Cardiac septum (tissue), 1 donor: ENCODE measurements at places on chromosomes 3 and 15. TPM values are rescaled to one million over a fixed set of nuclear protein-coding genes. Genes with fewer than 3 reads are reported as not detected.

DNA sequence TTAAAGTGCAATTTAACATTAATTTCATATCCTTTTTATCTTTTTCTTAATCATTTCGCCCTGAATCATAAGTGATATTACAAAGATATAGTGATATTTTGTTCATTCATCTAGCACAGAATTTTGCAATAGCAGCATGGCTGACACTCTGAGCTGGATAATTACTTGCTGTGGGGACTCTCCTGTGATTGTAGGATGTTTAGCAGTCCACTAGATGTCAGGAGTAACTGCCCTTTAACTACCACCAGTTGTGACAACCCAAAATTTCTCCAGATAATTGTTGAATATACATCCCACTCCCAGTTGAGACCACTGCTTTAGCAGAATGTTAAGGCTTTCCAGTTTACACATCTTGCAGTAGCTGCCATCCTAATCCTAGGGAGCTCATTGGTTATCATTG is 196.8 kb upstream of the MBNL1 start:
- DNase-seq, result no peak

- DNase-seq, result no peak
These were observed 14.2 kb downstream of the ATXN7 start for GRCh38 chr3:63877737-63878393.

The USP8 gene
- total RNA-seq, result 41.3 TPM

The RPL29 gene
- 466 TPM for total RNA-seq

The CCR9 gene
- total RNA-seq, result not detected

- no peak for DNase-seq
These were observed 70.8 kb upstream of the ZBTB20 start for GRCh38 chr3:115217678-115218451.

DNA sequence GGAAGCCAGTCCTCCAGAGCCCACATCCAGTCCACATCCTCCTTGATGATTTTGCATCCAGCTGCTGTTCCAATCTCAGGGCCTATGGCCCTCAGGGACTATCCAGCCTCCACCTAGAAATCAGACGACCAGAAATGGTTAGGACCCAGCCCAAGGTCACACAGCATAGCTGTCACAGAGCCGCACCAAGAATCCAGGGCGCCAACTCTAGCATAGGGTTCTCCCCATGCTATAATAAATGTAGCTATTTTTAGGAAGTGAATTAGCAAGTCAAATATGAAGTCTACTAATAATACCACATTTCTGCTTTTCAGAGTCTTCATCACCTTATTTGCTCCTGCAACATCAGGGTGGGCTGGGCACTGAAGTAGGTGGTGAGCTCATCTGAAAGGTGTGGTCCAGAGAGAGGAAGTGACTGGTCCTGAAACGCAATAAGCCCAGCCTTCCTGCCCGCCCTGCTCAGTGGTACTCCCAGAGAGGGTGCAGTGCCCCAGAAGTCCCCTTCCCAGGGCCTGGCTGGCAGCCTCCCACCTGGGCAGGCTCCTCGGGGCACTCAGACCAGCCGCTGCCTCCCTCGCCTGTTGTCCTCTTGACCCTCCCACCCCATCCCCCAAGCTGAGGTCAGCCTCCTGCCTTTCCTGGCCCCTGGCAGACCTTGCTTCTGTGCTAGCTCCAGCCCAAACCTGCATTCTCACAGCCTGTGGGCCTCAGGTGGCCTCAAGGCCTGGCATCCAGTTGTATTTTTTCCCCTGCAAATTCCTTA is 17.6 kb upstream of the CYP11A1 start:
- no peak for DNase-seq

The LRRK1 gene
- 3.5 TPM for total RNA-seq

DNA sequence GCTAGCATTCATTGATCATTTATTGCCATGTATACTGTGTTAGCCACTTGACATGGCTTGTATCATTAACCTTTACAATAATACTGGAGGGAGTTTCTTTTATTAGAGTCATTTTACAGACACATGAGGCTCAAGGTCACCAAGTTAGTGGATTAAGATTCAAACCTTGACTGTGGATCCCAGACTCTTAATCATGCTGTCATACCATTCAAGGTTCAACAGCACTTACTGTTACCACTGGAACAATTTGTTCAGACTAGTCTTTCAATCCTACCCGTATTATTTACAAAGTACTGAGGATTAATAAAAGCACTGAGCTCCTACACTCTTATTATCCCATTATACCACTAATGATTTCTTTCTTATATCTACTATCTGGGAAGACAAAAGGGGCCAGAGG is 1.2 kb downstream of the COX17 start:
- DNase-seq, result no peak

The EPHA6 gene
- 0.24 TPM for total RNA-seq

DNA sequence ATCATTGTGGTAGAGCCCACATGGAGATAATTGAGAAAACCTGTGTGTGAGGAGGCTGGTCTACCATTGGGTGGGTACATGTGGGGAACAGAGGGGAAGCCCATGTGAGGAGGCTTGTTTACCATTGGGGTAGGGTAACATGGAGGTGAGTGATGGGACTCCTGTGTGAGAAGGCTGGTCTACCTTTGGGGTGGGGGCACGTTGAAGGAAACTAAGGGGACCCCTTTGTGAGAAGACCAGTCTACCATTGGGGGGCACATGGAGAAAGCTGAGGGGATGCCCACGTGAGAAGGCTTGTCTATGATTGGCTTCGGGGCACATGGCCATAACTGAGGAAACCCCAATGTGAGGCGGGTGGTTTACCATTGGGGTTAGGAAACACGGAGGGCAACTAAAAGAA is 158.5 kb downstream of the FBLN2 start:
- no peak for DNase-seq

The CFAP44 gene
- 2.1 TPM for total RNA-seq

DNA sequence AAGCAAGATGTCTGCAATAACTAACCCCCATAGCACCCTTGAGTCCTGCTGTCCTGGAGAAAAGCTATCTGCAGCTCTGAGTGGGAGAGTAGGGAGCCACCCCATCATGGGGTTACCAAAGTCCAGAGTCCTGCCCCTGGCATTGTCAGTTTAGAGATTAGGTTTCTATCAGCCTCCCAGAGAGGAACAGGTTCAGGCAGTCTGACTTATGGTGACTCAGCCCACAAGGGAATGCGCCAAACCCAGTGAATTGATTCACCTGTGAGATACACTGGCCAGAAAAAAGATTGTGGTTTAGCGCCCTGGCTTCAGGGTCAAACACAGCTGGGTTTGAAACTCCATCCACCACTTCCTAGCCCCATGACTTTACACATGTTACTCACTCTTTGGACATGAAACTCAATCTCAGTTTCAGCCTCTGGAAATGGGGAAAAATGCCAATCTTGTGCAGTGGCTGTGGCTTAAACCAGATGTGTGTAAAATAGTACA is 263.6 kb upstream of the HES1 start:
- no peak for DNase-seq

DNA sequence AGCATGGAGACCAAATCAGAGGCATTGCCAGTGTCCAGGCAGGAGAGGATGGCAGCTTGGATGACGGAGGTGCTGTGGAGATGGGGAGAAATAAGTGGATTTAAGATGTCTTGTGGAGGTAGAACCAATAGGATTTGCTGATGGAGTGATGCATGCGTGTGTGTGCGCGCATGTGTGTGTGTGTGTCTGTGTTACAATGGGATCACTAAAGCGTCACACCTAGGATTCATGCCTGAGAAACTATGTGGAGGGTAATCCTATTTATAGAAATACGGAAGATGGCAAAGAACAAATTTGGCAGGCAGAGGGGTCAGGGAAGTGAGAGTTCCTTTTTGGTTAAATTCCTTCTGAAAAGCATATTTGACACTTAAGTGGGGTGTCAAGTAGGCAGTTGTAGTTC is 64.8 kb upstream of the ARL8B start:
- DNase-seq, result no peak

GRCh38 chr3:12178091-12178820 is 19.5 kb upstream of the TIMP4 start:
- DNase-seq, result peak; percentile 84

GRCh38 chr3:134250717-134251220 is at the start of gene RYK:
Gene RYK, minus strand, starts transcription at chr3:134250859. Its CDS starts 205 bp downstream, at chr3:134250654.
- DNase-seq, result peak; percentile 92

GRCh38 chr3:13370609-13371008 is 49.5 kb downstream of the NUP210 start:
- no peak for DNase-seq

GRCh38 chr3:39639344-39640236 is 169.8 kb upstream of the MYRIP start:
- no peak for DNase-seq
